T-helper 9 cell (primary cell): ENCODE measurements at places on chromosomes 2 and 18.

- DNase-seq: no peak
Measured at GRCh38 chr2:134220344-134220974, 33.4 kb upstream of the MGAT5 start.

- DNase-seq: no peak
Measured at GRCh38 chr2:144475044-144475443, 44.9 kb downstream of the ZEB2 start.

GRCh38 chr2:237720957-237721356 is 77.6 kb upstream of the RBM44 start:
- DNase-seq: no peak

DNA sequence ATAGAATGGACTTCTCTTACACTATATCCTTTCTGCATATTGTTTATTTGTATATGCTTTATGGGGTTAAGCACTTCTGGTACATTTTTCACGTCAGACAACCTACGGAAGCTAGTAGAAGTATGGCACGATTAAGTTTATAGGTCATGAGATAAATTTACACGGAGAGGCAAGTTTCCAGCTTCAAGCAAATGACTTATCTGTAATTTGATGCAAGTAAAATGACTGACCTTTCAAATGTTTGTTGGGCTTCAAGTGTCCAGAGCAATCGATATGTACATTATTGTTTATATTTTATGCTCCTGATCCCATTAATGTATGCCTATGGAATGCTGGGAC is 97.5 kb upstream of the EFEMP1 start:
- DNase-seq: no peak

- no peak for DNase-seq
Measured at GRCh38 chr2:192060161-192060560, 134.6 kb downstream of the TMEFF2 start.

DNA sequence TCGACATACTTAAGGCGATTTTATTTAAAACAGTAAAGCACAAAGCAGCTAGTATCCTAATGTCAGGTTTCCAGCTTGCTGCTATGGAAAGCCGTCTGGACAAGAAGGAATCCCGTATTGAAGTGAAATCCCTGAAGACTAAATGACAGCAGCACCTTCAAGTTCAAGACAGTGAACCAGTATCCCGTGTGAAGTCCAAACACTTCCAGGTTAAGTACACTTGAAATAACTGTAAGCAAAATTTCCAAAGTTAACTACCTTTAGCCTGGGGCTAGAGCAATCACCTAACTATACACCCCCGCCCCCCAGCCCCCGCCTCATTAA is 1.2 kb downstream of the MBOAT2 start:
- no peak for DNase-seq

DNA sequence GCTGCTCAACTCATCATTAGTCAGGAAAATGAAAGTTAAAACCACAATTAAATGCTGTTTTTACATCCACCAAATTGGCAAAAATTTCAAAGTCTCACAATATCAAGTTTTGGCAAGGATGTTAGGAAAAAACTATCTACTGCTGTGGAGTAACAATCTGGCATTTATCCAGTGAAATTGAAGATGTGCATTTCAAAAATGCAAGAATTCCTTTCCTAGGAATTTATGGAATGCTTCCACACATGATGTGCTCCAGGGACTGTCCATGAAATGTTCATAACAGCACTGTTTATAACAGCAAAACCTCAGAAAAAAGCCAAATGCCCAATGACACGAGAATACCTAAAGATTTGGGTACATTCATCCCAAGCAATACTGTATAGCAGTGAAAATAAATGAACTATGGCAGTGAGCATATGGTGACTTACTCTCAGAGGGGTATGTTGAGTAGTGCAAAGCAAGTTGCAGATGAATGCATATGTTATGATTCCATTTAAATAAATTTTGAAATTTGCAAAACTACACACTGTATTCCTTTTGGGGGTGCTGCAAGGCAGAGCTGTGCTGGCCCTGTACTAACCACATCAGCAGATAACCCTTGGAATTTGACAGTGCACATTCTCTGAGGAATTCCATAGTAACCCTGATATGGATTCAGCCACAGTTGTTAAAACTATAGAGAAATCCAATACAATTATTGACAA is 41.3 kb upstream of the GYPC start:
- no peak for DNase-seq

DNA sequence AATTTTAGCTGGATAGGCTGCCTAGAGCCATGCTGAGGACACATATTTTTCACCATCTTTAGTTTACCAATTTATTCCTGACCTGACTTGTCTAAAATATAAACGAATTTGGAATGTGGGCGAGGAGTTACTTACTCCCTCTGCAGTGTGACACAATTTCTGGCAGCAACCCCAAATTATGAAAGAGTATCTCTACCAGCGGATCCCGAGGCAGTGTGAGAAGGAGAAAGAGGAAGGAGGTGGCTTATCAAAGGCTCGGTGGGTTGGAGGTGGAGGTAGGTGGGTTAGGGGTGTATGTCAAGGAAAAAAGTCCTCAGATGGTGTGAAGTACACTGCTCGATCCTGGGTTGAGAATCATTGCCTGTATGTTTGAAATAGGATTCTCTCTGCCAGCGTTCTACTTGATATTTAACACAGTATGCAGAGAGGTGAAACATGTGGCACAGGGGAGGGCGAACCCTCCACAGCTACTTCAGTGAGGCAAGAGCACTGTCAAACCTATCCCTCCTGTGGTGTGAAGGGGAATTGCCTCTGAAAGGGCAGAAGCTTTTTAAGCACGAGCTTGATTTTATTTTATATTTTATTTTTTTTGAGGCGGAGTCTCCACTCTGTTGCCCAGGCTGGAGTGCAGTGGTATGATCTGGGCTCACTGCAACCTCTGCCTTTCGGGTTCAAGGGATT is 76.0 kb downstream of the RFTN2 start:
- DNase-seq: no peak

- no peak for DNase-seq
Measured at GRCh38 chr2:105779394-105779793, 34.7 kb downstream of the NCK2 start.

DNA sequence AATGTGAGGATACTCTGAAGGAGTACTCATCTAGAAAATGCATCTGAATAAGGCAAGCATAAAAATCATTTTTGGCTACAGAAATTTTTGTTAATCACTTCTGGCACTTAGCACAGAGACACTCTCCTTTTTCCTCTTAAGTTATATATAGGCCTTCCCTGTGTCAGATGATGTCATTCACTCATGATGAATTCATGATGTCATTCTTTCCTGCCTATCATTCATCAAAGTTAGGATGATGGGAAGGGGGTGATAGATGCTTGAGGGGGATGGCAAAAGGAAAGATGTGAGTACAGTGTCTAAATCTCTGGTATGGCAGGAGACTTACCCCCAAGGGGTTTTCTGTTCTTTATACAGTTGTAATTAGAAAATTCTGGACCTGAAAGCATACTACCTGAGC is 42.0 kb downstream of the MAP3K20 start:
- no peak for DNase-seq

DNA sequence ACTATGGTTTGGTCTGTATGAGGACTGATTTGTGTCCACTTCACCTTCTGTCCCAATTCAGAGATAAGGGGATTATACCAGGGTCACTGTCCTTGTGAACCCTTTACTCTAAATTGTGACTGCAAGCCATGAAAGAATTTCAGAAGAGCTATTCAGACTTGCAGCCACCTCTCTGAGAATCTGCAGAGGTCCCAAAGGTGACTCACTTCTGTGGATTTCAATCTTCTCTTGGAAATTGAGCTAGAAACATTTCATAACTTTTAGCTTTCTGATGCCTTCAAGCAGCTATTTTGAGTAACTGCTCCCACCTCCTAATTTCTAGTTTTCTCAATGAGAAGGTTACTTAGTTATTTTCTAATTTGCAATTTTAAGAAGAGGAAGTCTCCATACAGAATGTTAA is 1242.4 kb upstream of the ACVR2A start:
- DNase-seq: no peak

GRCh38 chr2:30341500-30342267 is 105.4 kb upstream of the LCLAT1 start:
- no peak for DNase-seq

- DNase-seq: no peak
Measured at GRCh38 chr2:182103526-182103925, 117.9 kb downstream of the PPP1R1C start.

DNA sequence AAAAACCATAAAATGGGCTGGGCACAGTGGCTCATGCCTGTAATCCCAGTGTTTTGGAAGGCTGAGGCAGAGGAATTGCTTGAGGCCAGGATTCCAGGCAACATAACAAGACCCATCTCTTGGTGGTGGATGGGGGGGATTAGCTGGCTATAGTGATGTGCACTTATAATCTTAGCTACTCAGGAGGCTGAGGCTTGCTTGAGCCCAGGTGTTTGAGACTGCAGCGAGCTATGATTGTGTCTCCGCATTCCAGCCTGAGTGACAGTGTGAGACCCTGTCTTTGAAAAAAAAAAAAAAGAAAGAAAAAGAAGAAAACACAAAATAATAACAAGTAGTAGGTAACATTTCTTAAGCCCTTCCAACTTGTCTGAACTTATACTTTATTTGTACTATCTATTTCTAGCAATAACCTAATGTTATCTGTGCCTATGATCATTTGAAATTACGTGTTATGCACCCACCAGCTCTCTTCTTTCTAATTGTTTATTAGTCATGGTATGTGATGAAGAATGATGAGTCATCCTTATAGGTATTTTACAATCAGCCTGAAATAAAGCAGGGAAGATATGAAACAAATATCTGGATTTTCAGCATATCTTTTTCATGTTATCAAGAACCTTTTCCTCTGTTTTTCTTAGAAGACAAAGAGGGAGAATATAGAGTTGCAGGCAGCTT is 129.3 kb upstream of the UNC80 start:
- no peak for DNase-seq

DNA sequence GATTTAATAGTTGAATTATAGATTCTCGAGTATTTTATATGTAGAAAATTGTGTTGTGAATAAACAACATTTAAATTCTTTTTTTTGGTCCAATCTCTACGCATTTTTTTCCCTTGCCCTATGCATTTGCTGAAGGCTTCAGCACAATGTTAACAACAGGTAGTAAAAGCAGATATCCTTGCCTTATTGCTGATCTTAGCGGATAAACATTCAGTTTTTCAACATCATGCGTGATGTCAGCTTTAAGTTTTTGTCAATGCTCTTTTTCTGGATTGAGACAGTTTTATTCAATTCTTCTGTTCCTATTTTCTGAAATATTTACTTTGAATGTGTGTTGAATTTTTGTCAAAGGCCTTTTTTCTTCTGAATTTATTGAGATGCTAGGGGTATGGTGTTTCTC is 11.6 kb upstream of the OR6B3 start:
- no peak for DNase-seq

- no peak for DNase-seq
Measured at GRCh38 chr2:204027091-204027490, 90.5 kb downstream of the ICOS start.

DNA sequence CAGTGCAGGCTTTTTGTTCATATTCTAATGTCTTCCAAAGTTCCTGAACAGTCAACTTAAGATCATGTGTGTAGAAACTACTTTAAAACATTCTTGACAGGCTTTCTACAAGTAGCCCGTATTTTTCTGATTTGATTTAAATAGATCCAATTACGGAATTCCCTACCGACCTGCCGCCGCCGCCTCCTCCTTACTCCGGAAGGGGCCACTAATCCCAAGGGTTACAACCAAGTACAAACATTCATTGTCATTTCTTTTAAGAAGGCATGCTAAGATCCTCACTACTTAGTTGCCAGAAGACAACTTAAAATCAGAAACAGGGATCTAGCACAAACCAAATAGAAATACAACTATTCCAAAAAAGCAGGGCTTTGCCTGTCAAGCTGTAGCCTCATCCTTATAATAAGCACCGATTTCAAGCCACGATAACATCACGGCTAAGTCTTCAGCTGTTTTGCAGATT is 784 bp downstream of the WDR33 start:
- no peak for DNase-seq
